ENCODE measurements at places on chromosomes 11 and 22.

DNA sequence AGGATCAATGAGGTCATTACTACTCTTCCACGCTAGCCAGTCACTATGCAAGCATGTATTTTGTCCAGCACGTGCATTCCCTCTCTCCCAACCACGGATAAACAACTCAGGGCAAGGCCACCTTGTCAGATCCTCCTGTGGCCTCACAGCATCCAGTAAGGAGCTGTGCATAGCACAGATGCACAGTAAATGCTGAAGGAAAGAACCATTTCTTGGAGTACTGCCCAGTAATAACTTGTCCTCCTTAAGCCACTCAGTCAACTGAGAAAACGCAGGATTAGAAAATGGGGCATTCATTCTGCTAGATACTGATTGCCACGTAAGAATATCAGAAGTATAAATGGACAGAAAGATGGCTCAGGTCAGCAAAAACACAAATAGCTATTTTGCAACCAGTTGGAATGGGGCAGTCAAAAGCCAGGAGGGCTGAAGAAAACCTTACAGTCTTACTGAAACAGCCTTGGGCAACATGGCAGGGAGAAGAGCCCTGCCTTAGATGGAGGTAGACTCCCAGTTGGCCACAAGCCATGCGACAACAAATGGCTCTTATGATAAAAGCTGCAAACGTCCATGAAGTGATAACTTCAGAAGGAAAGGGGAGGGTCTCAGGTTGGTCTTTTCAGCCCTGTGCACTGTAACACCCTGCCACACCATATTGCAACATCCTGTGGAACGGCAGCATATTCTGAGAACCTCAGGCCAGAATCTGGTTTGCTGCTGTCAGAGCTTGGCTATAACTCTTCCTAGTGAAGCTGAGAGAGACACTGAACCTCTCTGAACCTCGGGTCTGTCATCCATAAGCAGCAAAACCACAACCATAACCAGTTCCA lies 23.0 kb downstream of the PC start:
- no peak for DNase-seq

DNA sequence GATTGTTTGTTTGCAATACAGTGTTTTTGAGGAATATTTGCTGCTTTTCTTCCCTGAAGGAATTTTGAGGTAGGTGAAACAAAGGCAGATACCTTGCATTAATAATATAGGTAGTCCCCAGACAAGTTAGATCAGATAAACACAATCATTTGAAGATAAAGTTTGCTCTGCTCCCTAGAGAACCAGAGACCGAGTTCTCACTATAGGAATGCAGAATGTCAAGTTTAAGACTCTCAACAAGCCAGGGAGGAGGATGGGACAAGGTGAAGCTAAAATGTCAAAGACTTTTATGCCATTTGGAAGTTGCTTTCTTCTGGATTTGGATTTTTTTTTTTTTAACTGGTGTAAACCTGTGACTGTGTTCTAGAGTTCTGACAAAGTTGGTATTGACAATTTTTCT lies 364.7 kb downstream of the TTC28 start:
- no peak for DNase-seq

DNA sequence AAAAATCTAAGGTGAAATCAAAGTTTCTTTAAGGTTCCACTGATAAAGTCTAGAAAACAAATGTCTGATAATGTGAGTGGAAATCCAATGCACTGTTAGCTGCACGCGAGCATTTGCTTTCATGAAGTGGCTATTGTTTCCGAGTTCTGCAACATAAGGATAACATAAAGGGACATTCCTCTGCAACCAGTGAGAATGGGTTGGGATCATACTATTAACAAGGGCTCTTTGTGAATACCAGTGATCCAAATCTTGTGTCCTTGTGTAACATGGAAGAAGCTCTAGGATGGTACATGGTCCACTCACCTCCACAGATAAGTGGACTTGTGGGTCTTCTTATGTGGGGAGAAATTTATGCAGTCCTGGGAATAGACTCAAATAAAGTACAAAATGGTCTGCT lies 24.6 kb downstream of the APIP start:
- DNase-seq: no peak

DNA sequence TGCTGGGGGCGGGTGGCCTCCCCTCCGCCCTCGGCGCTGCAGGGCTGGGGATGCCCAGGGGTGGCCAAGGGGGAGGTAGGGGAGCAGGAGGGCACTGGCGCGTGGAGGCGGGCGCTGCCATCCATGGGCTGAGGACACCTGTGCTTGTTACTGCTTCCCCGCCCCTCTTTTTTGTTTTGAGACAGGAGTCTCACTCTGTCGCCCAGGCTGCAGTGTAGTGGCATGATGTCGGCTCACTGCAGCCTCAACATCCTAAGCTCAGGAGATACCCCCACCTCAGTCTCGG lies 683 bp upstream of the FADS3 start:
- DNase-seq: no peak

DNA sequence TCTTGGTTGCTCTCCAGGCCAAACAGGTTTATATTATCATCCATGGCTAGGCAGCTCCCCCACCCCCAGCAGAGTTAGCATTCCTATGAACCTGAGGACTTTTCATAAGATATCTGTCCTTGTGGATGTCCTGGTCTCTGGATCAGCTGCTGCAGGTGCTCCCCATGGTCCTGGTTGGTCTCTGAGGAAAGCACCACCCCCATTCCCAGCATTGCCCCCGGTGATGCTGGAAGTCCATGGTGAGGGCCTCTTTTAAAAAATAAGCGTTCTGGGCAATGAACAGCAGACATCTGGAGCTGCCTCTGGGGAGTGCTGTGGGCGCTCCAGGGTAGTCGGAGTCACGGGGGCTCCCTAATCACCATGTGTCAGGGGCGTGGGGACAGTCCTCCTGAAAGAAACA lies 26.6 kb downstream of the DKK3 start:
- no peak for DNase-seq

Data from GF-D8 (cell line).